ENCODE measurements at places on chromosomes 7 and 10. TPM values are rescaled to one million over a fixed set of nuclear protein-coding genes. Genes with fewer than 3 reads are reported as not detected.

DNA sequence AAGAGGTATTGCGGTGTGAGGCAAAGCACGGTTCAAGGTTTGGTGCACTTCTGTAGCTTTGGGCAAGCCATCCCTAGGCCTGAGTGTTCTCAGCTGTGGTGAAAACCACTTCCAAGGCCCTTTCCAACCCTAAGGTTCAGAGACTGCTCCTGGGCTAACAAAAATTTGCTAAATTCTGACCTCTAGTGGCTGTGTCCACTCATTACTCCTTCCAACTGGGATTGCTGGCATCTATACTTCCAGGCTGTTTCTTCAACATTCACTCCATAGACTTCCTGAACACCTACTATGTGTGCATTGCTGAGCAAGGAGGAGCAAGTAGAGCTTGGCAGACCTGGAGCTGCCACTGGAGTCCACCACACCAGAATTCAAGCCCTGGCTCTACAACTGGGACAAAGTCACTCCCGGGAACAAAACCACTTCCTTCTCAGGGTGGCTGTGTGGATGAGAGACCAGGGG, 29.3 kb upstream of the SH3PXD2A start:
- DNase-seq, result peak; percentile 43
- H3K36me3 ChIP-seq, result peaks cover 30% of the 10 kb centered on the region
- H3K4me3 ChIP-seq, result no peak overlapping the region

DNA sequence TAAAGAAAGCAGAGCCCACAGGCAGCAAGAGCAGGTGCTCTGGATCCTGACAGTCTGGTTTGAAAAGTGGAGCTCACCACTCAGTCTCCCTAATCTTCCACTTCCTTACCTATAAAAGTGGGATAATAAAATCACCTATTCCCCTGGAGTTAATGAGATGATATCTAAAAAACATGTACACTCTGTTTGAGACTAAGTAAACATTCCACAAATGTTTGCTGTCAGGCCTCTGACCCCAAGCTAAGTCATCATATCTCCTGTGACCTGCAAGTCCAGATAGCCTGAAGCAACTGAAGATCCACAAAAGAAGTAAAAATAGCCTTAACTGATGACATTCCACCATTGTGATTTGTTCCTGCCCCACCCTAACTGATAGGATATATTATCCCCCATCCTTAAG, 1324.5 kb downstream of the XPNPEP1 start:
- H3K4me1 ChIP-seq, result no peaks in the 10 kb centered on the region
- no peak overlapping the region for H3K4me3 ChIP-seq
- H3K27me3 ChIP-seq, result no peaks in the 10 kb centered on the region
- no peak overlapping the region for H3K27ac ChIP-seq
- DNase-seq, result no peak

DNA sequence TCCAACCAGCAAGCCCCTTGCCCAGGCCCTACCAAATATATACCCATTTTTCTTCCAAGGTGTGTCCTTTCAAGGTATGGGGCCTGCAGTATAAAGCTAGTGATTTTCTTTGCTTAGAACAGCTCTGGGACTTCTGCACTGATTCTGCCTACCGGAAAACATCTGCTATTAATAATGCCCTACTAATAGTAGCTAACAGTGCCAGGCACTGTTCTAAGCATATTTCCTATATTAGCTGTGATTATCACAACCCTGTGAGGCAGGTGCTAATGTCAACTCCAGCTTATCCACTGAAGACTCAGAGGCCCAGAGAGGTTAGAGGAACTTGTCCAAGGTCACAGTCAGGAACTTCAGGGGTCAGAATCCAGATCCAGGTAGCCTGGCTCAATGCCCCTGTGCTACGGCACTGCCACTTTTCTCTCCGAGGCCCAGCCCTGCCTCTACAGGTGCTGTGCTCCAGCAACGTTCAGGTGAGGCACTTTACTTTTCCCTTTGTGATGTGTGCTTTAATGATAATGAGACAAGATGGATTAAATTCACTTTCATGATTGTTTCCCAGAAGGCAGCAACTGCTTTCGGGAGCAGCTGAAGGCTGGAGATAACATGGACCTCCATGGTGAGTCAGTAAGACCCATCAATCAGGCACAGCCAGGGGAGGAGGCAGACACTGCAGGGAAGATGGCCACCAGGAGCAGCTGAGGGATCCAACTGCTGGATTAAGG, 26.7 kb downstream of the TAS2R41 start:
- no peak for DNase-seq
- H3K27me3 ChIP-seq, result no peaks in the 10 kb centered on the region
- H3K4me3 ChIP-seq, result no peak overlapping the region
- peaks cover 19% of the 10 kb centered on the region for H3K4me1 ChIP-seq

Gene SPDYE16
- not detected for total RNA-seq

GRCh38 chr10:47257396-47258120, 42.4 kb upstream of the GDF10 start:
- peaks cover 2% of the 10 kb centered on the region for H3K36me3 ChIP-seq
- H3K27ac ChIP-seq, result peak overlapping the region; percentile 90
- H3K4me1 ChIP-seq, result peaks cover 81% of the 10 kb centered on the region

Gene TFR2
- total RNA-seq, result 4.2 TPM

DNA sequence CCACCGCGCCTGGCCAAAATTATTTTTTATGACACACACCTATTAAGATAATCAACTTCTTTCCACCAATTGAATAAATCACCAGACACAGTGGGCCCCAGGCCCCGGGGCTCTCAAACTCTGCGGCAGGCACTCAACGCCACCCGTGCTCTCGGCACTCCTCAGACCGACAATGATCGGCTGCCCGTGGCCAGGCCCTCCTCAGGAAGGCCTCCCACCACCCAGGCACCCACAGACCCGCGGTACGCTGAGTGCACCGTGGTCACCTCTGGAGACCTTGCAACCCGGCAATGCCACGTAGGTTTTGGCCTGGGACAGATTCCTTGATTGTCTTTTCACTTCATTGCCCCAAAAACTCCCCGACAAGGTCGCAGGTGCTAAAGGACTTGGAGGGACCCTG, 6.9 kb downstream of the RADIL start:
- H3K27ac ChIP-seq, result no peak overlapping the region
- no peaks in the 10 kb centered on the region for H3K4me1 ChIP-seq
- peaks cover 22% of the 10 kb centered on the region for H3K27me3 ChIP-seq
- no peak for DNase-seq
- no peak overlapping the region for H3K4me3 ChIP-seq

DNA sequence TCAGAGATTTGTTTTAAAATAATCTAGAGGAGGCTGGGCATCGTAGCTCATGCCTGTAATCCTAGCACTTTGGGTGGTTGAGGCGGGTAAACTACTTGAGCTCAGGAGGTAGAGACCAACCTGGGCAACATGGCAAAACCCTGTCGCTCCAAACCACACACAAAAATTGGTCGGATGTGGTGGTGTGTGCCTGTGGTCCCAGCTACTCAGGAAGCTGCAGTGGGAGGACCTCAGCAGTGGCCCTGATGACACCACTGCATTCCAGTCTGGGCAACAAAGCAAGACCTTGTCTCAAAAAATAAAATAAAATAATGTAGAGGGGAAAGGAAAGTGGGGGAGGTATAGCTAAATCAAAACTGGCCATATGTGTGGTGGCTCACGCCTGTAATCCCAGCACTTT, 13.9 kb upstream of the PPP3CB start:
- H3K4me3 ChIP-seq, result no peak overlapping the region
- no peak overlapping the region for H3K27ac ChIP-seq
- H3K36me3 ChIP-seq, result peaks cover 5% of the 10 kb centered on the region
- H3K27me3 ChIP-seq, result no peaks in the 10 kb centered on the region
- no peak for DNase-seq
- no peaks in the 10 kb centered on the region for H3K4me1 ChIP-seq

GRCh38 chr7:134364619-134365037, 47.9 kb upstream of the SLC35B4 start:
- no peak overlapping the region for H3K27ac ChIP-seq
- H3K4me1 ChIP-seq, result no peaks in the 10 kb centered on the region
- peaks cover 28% of the 10 kb centered on the region for H3K27me3 ChIP-seq

- no peaks in the 10 kb centered on the region for H3K36me3 ChIP-seq
- DNase-seq, result peak; percentile 72
- H3K27me3 ChIP-seq, result no peaks in the 10 kb centered on the region
- H3K27ac ChIP-seq, result no peak overlapping the region
- peak overlapping the region; percentile 69 for H3K4me3 ChIP-seq
Observed at GRCh38 chr10:13717936-13718772, 131.4 kb downstream of the PRPF18 start.

DNA sequence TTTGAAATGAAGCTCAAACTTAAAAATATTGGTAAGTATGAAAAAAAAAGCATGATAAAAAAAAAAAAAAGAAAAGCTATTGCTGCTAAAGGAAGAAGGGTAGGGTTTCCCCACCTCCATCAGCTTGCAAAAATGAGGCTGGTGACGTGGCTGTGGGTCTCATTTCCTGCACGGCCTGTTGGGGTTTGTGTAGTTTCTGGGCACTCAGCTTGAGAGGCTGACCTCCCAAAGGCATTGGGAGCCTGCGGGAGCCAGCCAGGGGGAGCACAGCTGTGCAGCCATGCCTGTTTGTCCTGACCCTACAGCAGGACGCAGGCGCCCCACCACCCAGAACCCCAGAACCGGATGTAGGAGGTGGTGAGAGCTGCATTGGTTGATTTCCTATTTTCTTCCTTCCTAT, 48.8 kb upstream of the CARD11 start:
- peak overlapping the region; percentile 96 for H3K27ac ChIP-seq
- peak; percentile 94 for DNase-seq
- H3K36me3 ChIP-seq, result no peaks in the 10 kb centered on the region
- no peaks in the 10 kb centered on the region for H3K27me3 ChIP-seq
- H3K4me1 ChIP-seq, result peaks cover 70% of the 10 kb centered on the region
- peak overlapping the region; percentile 59 for H3K4me3 ChIP-seq

Gene GIMAP8
- total RNA-seq, result 9.1 TPM

Gene CPA2
- not detected for total RNA-seq

DNA sequence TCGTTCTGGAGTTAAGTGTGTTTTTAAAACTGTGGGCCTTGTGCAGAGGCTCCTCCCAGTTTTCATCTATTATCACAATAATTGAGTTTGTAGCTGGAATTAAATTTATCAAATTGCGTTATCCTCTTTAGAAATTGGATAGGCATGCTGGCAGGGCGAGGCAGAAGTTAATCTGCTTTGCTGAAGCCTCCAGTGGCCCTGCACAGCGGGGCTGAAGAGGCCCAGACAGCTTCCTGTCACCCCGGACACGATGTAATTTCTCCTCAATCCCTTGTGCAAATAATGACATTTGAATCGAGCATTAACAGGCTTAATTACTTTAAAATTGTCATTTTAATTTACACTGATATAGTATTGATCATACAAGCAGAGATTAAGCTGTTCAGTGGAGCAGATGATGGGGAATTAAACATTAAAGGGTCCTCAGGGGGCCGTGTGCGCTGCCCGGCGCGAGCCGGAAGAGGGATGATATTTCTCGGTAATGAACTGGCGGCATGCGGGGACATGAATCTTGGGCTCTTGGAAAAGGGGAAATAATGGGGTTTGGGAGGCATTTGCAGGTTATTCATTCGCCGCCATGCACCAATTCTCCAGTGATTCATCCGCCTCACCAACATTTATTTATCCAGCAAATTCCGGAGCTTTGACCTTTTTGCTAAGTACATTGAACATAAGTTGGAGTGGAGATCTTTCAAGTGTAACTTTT, 118.5 kb downstream of the NKX6-2 start:
- DNase-seq, result no peak
- no peak overlapping the region for H3K27ac ChIP-seq
- H3K4me3 ChIP-seq, result no peak overlapping the region
- peaks cover 13% of the 10 kb centered on the region for H3K4me1 ChIP-seq
- H3K36me3 ChIP-seq, result no peaks in the 10 kb centered on the region
- no peaks in the 10 kb centered on the region for H3K27me3 ChIP-seq

GRCh38 chr7:44801890-44802289, 5.4 kb downstream of the PPIA start:
- no peaks in the 10 kb centered on the region for H3K27me3 ChIP-seq
- no peak for DNase-seq
- H3K36me3 ChIP-seq, result peaks cover 55% of the 10 kb centered on the region
- H3K4me3 ChIP-seq, result no peak overlapping the region
- H3K27ac ChIP-seq, result peak overlapping the region; percentile 22
- H3K4me1 ChIP-seq, result peaks cover 30% of the 10 kb centered on the region

DNA sequence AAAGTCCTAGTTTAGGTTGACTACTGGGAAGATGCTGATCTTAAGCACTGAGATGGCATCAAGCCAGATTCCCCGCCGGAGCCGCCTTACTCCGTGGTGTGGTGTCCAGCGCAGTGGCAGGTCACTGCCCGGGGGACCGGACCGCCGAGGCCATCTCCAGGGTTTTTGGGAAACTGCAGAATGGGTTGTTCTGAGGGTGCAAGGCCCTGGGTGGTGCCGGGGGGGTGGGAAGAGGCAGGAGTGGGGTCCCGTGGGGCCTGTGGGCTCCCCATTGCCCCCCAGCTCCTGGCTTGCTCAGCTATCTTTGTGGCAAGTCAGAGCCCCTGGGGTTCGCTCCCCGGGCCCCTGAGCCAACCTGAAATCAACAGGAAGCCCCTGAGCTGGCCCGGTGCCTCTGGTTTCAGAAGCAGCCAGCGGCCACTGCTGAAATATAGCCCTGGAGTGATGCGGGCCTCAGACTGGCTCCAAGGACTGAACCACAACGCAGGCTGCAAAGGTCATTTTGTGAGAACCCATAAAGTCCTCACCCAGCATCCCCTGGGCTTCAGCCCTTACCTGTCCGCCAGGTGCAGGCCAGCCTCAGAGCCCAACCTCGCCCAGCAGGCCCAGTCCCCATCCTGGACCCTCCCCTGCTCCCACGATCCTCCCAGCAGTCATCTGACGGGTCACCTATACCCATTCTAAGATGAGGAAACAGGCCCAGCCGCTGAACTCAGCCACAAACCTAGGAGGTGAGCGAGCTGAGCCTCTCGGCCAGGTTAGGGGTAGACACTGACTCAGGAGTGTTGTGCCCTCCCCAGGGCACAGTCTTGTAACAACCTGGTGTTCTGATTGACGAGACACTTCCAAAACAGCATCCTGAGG, 102.7 kb downstream of the PDGFA start:
- H3K27ac ChIP-seq, result no peak overlapping the region
- no peaks in the 10 kb centered on the region for H3K36me3 ChIP-seq
- no peak overlapping the region for H3K4me3 ChIP-seq
- H3K27me3 ChIP-seq, result no peaks in the 10 kb centered on the region

GRCh38 chr7:24896031-24896501, 83.9 kb downstream of the OSBPL3 start:
- DNase-seq, result no peak
- no peak overlapping the region for H3K27ac ChIP-seq

DNA sequence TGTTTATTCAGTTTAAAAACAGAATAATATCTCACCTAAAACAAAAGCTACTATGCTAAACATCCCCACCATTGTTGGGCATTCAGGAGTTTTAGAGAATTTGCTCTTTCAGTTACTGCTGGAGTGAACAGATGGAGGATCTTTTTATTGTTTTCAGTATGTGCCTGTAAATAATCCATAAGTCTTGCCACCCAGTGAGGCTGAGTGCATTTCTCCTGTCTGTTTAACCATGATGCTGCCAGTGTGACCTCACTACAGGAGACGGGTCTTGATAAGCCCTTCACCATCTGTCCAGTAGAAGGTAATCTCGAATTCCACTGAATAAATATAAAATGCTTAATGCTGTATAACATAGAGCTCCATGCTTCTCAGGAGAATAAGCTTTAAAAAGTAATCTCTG, 430.9 kb downstream of the POM121L12 start:
- no peak overlapping the region for H3K27ac ChIP-seq
- no peak for DNase-seq
- H3K4me1 ChIP-seq, result no peaks in the 10 kb centered on the region
- H3K27me3 ChIP-seq, result no peaks in the 10 kb centered on the region
- no peak overlapping the region for H3K4me3 ChIP-seq
